ENCODE measurements at places on chromosomes 16 and 17.

GRCh38 chr17:68514831-68515635 is 2.8 kb downstream of the PRKAR1A start:
- DNase-seq, result no peak

DNA sequence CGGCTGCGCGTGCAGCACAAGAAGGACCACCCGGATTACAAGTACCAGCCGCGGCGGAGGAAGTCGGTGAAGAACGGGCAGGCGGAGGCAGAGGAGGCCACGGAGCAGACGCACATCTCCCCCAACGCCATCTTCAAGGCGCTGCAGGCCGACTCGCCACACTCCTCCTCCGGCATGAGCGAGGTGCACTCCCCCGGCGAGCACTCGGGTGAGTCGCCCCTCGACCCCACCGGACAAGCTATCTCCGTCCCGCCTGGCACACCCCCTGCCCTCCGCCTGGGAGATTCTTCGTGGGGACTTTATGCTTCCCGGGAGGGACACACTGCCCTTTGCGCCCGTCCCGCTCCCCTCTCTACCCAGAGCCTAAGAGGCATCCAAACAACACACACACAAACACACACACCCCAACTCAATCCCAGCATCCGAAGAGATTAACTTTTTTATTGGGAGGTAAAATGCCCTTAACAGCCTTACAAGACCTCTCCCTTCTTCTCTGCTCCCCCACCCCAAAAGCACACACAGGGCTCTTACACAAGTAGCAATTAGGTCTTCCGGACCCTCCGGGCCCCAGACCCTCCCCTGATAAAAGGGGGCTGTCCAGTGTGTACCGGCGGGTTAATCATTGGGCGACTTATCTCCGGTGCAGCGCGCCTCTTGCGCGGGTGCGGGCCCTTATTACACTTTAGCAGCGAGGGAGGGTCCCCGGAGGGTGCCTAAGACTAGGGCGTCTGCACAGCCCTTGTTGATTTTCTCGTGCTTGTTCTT is 2.1 kb downstream of the SOX9 start:
- DNase-seq, result no peak

DNA sequence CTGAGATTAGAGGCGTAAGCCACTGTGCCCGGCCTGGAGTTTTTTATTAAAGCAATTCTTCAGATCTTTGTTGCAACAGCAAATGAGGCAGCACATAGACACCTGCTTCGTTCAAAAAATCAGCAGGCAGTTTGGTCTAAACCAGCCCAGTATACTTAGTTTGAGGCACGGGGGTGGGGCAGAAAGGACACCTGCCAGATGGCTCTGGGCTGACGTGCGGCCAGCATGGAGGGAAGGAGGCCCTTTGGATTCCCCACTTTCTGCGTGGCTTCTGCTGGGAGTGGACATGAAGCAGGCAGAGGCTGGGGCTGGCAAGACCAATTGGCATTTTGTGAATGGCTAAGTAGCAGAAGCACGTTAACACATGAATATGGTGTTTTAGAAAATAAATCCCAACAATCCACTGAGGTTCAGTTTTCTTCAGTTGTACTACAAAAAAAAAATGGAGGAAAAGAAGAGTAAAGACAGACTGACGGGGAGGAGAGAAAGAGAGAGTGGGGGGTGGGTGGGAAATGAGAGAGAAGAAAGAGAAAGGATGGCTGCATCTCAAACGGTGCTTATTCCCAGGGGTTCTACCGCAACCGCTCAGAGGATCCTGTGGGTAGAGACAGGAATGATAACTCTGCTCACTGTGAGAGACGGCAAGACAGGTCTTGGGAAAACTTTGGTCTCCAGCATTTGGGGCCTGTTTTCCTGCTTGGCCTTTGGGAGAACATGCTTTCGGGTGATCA is 16.3 kb downstream of the C16orf46 start:
- no peak for DNase-seq

GRCh38 chr17:39629494-39629880 is 2.7 kb downstream of the PPP1R1B start:
- DNase-seq, result no peak

DNA sequence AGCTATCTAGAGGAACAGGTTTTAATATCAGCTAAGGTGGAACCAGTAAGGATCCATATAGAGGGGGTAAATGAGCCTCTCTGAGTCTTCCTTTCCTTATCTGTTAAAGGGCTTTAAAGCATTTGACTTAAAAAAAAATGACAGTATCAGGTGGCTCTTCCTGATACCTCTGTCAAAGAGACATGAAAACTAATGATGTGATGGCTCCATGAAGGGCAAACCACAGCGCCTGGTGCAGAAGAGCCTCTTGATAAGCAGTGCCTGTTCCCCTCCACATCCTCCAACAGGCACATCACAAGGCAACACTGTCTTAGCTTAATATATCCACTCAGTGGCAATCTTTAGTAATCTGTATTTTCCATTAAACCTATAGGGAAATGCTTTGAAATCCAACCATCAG is 68.9 kb downstream of the USP31 start:
- DNase-seq, result no peak

DNA sequence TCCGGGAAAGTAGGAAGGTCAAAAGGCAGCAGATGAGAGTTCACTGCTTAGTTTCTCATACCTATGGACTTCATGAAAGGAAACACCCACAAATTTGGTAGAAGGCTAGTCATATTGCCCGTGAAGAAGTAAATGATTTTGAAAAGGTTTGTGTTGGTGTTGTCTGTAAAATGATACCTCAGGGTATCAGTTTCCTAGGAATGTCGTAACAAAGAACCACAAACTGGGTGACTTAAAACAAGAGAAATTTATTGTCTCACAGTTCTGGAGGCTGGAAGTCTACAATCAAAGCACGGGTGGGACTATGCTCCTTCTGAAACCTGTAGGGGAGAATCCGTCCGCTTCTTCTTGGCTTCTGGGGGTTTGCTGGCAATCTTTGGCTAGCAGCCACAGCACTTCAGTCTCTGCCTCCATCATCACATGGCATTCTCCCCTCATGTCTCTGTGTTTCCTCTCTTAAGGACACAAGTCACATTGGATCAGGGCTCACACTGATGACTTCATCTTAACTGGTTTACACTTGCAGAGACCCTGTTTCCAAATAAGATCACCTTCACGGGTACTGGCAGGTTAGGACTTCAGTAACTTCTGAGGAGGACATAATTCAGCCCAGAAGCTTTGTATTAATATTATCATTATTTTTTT is 2.0 kb upstream of the NAE1 start:
- no peak for DNase-seq

- DNase-seq, result no peak
Observed at GRCh38 chr17:34584805-34585416, 5.5 kb downstream of the TMEM132E start.

GRCh38 chr16:23691483-23692189 is 12.9 kb downstream of the PLK1 start:
- no peak for DNase-seq

DNA sequence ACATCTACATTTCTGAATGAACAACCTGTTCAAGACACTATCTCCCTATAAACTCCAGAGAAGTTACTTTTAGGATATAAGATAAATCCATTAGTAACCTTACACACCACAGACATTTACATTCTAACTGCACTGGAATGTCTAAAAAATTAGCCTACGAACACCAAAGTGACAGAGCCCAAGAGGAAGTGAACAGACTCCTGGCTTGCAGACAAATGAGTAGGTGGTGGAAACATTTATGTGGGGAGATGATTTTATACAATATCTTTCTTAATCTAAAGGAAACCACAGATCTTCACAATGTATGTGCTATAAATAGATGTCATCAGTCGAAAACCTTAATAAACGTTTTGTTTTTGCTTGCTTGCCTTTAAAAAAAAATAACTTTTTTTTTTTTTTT is 18.8 kb downstream of the ZNF652 start:
- no peak for DNase-seq

DNA sequence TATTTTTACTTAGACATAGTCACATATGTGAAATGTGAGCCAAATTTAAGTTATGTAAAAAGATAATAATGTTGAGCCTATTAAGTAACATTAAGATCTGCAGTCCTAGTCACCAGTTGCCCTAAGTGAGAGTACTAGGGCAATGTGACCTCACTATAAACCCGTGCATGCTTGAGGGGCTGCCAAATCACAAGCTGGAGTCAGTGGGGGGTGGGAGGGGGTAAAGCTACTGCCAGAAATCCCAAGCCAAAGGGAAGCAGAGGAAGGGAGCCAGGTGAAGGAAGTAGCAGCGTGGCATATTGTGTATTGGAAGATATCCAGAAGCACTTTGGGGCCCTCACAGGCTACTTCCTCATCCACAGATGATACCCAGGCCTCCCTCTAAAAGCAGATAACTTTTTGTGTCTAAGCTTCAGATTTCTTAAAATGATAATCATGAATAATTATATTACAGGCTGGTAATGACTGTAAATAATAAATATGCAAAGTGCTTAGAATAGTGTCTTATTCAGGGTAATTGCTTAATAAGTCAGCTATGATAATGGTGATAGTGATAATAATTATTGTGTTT is 134.1 kb downstream of the CA10 start:
- DNase-seq, result no peak

GRCh38 chr17:32960815-32961214 is 30.8 kb upstream of the SPACA3 start:
- no peak for DNase-seq

GRCh38 chr17:8153957-8154607 is 1.9 kb upstream of the PER1 start:
- no peak for DNase-seq

DNA sequence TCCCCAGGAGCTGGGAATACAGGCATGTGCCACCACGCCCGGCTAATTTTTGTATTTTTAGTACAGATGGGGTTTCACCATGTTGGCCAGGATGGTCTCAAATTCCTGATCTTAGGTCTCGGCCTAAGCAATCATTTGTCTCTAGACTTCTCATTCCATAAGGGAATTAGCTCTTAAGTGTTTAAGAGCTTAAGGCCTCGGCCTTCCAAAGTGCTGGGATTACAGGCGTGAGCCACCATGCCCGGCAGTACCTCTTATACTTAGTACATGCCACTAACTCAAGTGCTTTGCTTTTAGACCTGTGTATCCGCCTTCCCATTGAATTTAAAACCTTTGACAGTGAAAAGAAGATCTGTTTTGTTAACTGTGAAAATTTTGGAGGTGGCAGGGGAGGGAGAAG is 16.6 kb upstream of the IL21R start:
- DNase-seq, result no peak

GRCh38 chr16:49348408-49349176 is 25.0 kb upstream of the C16orf78 start:
- no peak for DNase-seq

DNA sequence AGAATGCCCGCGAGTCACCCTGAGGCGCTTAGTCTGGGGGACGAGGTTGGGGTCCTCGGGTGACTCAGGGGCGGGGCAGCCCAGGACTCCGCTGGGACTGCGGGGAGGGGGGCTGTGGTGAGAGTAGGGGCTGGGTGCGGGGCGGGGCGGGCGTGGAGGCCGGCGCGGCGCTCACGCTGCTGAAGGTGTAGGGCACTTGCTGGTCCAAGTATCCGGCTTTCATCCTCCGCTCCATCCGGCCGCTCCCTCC is 832 bp downstream of the ETV4 start:
- DNase-seq, result no peak

DNA sequence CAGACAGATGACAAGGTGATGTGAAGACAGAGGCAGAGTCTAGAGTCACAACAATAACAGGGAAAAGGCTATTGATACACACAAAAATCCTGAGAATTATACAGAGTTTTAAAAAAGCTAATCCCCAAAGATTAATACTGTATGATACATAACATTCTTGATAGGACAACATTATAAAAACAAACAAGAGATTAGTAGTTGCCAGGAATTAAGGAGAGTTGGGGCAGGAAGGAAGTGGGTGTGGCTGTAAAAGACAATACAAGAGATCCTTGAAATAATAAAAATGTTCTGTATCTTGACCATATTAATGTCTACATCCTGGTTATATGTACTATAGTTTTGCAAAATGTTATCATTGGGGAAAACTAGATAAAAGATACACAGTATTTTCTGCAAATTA is 309.5 kb upstream of the PMFBP1 start:
- no peak for DNase-seq

- DNase-seq, result no peak
Observed at GRCh38 chr17:284676-285355, 67.8 kb downstream of the RPH3AL start.

DNA sequence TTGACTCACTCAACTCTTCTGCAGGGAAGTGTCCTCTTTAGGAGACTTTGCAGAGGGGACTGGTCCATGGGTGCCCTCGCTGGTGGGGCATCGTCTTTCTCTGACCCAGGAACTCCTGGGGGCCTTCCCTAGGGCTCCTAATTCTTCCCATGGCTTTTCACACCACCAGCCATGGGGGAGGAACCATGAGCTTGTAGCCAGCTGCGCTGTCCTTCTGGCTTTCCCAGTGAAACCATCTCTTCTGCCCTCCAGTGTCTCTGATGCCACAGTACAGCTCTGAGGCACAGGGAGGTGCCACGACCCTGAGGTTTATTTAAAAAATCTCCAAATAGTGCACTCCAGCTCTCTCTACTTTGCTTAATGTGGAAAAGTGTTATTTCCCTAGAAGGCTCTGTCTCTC is 78.6 kb downstream of the SDR42E1 start:
- DNase-seq, result no peak

DNA sequence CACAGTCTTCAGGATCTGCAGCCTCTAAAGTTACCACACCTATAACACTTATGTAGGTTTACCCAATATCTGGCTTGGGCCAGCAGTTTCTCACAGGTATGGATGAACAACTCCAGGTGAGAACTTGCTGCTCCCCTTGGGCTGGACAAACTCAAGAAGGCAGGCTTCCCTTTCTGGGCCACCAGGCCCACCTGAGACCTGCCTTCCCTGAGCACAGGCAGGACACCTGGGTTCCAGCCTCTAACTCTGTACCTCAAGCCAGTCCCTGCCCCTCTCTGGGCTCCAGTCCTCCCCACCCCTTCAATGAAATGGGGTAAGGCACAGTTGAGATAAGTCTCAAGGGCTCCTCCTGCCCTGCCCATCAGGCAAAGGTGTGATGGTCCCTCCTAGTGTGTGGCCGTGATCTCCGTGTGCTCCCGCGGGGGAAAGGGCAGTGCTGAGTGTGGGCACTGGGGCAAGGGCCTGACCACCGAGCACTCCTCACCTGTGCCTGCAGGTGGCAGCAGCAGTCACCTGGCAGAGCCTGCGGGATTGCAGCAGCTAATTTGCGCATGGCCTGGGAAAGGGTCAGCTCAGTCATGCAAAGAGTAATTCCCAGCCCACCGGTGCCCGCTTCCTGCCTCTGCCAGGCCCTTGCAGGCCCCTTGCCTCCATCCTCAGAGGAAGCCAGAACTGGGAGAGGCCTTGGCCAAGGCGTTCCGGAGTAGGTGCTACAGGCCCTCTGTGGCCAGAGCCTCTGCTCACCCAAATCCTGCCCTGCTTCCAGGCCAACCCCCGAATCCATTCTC is 28.2 kb upstream of the ADGRG1 start:
- no peak for DNase-seq

- no peak for DNase-seq
Observed at GRCh38 chr16:1859650-1860049, 12.3 kb downstream of the MEIOB start.

DNA sequence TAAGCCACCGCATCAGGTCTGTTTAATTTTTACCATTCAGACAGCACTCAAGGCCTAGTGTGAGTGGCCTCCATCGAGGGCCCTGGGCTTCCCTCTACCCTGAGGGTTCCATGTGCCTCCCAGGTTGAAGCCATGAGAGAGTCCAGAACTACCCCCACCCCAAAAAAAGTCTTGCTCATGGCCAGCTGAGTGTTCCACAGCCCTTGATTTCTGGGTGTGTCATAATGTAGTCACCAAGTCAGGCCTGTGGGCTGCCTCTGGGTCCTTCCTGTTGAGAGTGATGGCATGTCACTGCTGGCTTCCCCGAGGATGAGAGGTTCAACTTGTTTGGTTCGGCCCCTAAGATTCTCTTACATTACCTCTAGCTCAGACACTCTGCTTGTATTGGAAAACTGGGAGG is 100.6 kb downstream of the PITPNC1 start:
- no peak for DNase-seq

- DNase-seq, result no peak
Observed at GRCh38 chr17:20954794-20955193, 88.0 kb downstream of the USP22 start.
